H4 (cell line): ENCODE measurements at places on chromosomes 12 and 14.
A peak's percentile ranks its signal among the peaks of the same experiment; 100 is the strongest.

DNA sequence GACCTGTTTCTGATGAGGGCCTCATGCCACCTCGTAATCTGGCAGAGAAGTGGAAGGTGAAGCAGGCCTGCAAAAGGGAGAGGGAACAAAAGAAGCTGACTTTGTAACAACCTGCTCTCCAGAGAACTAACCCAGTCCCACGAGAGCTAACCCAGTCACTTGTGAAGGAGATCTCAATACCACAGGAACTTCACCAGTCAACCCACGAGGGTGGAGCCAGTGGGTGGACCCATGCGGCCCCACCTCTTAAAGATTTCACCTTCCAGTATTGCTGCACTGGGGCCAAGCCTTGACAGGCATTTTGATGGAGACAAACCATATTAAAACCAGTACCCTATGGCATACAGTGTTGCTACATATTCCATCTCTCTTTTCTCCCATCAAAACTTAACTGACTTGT, 55.1 kb downstream of the SERPINA10 start:
- no peak for DNase-seq

DNA sequence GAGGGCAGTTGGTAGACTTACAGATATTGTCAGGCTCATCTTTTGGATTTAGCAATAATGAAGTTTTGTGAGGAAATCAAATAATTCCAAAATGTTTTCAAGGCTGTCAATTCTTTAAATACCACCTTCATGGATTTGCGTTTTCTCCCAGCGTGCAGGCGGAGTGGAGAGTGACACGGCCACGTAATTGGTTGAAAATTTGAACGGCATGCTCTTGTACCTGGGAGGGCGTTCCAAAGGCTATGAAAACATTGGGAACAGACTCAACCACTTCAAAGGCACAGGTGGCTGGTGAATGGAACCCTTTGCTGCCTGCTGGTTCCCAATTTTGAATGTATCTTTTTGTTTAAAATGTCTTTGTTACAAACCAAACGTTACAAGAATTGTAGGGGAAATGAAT, 12.4 kb downstream of the SMIM41 start:
- no peak for DNase-seq

DNA sequence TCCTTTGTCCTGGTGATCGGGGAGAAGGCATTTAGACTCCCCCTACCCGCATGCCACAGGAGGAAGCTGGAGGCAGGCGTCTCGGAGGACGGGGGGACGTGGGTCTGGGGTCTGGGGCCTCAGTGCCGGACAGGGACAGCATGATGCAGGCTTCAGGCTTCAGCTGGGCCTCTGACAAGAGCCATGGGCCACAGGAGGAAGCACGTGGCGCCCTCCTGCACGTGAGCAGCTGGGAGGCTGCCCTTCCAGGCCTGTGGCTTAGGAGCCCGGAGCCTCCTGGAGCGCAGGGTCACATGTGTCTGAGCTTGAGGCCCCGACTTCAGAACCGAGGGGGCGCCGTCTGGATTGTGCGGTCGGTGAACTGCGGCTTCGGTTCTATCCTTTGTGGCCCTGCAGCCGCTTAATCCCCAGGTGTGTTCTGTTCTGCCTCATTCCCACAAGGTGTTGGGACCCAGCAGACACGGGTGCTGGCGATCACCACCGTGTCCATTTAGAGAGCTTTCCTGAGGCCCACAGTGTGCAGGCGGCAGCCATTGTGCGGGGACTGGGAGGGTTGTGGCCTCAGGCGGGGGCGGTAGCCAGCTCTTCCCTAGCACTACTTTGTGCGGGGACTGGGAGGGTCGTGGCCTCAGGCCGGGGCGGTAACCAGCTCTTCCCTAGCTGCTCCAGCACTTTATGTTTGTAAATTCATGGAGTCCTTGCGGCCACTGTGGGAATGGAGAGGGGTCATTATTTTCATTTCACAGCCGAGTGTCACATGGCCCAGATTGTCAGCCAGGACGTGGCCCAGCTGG, 150.2 kb downstream of the ADGRD1 start:
- DNase-seq, result no peak

DNA sequence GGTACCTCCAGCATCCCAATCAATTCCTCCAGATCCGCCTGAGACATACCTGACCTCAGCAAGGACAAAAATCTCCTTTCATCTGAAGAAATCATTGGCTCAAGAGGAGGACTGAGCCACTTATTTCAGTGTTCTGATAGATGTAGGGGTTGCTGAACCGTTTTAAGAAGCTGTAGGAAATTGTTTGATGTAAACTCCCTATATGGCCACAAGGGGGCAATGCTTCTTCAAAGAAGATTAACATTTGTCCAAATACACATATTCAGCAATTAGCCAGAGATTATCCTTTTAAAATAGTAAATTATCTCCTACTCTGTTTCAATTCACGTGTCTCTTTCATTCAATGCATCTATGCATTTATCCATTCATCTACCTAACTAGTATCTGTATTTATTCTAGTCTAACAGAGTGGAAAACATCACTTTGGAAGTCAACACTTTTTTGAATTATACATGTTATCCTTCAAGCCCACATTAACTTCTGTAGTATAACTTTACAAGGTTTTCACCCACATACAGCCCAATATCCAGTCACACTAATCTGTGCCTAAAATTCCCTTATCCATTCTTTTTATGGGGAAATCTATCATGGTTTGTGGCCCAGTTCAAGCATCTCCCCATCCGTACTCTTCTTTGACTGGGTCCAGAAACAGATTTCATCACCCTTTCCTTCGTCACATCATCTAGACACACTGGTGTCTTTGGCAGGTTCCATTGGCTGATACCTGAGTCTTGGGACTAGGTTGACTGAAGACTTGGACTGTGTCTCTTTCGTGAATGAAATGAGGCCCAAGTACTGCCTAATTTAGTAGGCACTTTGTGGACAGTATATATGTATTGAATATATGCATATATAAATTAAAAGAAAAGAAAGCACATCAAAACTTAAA, 411.0 kb upstream of the OR4E1 start:
- peak; percentile 33 for DNase-seq

DNA sequence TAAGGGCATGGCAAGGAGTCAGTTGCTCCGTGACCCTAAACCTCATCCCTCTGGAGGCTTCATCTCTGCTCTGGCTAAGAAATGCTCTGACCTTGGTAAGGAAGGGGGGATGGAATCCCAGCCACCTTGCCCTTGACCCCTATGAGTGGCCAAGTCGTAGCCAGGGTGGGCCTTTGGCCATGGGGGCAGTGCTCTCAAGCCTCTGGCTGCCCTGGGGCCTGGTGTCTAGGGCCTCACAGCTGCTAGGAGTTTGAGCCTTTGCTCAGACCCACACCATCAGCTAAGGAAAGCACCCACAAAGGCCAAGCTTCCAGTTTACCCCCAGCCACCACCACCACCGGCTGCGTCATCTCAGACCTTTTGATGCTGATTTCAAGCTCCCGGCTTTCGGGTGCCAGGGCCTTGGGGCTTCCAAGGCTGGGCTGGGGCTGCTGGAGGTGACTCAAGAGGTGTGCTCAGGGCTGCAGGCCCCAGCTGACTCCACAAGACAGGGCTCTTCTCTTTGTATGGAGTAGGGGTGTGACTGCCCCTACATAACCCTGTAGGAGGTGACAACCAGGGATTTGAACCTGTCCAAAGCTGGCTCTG, 3.7 kb downstream of the ASB2 start:
- DNase-seq, result no peak
